ENCODE measurements at places on chromosomes 3 and 15.

DNA sequence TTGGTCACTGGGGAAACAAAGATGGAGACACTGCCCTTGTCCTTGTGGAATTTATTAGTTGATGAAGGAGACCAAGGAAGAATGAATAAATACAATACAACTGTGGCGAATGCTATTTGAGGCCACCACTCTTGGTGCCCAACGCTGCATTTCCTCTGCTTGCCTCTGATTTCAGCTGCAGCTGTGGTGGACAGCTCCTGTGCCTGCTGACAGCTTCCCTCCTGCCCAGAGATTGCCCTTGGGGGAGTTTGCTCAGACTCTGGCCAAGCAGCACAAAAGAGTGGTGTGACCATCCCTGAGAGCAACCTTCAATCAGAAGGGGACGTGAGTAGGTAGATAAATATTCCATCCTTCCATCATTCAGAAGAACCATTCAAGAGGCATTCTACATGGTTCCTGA, 64.6 kb upstream of the FHIT start:
- DNase-seq: no peak

DNA sequence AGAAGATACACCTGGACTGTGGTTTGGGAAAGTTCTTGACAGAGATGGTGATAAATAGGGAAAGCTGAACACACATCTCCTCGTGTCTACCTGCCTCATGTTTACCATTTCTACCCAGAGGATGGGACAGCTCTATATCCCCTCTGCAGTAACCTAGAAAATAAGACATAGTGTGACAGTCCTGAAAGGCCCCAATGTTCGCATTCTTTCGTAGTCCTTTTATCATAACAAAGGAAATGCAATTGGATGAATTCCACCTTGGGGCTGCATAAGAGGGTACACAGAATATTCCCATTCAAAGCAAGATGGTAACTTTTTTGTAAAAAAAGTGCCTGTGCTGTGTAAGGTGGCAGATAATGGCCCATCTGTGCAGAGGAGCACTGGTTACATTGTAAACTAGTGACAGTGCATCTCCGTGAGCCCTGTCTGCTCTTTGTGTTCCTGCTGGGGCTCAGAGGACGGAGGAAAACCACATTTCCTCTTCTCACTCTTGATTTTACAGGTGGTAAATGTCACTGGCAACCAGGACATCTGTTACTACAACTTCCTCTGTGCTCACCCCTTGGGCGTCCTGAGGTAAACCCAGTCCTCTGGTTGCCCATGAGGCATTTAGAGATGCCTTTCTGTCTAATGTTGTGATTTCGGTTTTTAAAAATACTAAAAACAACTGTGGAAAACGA, 74.3 kb downstream of the SIDT1 start:
- DNase-seq: peak; percentile 5

DNA sequence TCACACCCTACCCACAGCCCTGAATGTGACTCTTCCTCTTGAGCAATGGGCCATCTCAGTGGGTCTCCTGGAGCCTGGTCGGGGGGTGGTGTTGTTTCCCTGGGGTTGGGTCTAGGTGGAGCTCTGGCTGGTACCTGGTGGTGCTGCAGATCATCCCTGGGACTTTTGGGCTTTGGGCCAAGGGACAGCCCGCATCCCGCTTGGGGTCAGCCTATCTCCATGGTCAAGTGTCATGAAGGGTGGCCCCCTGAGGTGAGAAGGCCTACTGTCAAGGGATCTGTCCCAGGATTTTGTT, 202.0 kb downstream of the UBE3A start:
- DNase-seq: no peak

DNA sequence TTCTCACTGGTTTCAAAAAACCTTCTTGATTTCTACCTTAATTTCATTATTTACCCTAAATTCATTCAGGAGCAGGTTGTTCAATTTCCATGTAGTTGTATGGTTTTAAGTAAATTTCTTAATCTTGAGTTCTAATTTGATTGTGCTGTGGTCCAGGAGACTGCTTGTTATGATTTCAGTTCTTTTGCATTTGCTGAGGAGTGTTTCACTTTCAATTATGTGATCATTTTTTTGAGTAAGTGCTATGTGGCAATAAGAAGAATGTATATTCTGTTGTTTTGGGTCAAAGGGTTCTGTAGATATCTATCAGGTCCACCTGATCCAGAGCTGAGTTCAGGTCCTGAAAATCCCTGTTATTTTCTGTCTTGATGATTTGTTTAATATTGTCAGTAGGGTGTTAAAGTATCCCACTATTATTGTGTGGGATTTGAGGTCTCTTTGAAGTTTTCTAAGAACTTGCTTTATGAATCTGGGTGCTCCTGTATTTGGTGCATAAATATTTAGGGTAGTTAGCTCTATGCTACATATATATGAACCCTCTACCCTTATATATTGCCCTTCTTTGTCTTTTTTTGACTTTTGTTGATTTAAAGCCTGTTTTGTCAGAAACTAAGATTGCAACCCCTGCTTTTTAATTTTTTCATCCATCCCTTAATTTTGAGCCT, 158.4 kb upstream of the TPRG1 start:
- DNase-seq: no peak

DNA sequence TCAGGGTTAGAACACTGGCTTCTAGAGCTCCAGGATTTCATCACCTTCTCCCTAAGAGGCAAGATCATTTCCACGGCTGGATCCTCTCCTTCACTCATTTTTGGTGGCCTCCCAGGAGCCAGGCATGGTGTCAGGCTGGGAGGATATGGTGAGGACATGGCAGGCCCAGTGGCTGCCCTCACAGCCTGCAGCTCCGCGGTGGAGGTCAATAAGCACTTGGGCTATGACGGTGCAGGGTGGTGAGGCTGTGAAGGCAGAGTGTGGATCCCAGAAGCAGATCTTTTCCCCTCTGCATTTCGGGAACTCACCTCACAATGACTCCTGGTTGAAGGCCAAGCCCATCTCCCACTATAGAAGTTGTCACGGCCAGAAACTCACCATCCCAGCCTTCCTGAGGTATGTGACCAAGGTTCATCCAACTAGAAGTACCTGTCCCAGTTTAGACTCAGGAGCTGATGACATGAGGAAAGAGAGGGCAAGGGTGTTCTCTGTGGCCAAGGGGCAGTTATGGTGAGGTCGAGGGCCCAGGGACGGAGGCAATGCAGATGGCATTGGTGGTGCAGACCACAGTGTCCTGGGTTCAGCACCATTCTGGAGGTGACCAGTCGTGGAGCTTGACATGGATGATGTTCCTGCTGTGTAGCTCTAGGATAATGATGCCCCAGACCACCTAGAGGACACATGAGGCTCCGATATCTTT, 100.1 kb upstream of the SMAD3 start:
- DNase-seq: no peak

DNA sequence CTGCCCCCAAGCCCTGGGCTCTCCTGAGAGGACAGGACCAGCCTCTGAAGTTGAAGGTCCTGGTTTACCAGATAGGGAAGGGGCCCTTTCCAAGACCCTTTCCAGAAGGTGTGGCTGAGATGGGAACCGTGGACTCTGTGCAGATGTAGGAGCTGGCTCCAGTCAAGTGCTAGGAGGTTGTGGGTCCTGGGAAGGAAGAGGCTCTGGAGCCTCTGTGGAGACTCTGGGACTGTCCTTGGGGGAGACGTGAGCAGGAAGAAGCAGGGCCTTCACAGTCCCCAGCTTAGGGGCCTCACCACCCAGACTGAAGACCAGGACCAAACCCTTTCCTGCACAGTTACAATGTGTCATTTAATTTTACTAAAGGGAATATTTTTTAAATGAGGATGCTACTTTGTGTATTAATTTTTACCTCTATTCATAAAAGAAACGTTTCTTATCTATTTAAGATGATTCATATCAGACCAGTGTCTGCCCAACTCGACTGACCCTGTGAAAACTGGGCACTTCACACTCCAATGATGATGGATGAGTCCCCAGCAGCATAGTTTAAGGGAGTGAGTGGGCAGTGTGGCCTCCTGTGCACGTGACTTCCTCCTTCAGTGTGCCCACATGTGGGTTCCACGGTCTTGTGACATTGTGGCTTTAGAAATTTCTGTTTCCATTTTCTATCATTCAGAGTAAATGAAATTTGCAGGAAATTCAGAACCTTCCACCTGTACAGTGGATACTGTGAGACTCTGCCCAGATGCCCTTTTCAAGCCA, 10.9 kb downstream of the CCR5AS start:
- DNase-seq: no peak

DNA sequence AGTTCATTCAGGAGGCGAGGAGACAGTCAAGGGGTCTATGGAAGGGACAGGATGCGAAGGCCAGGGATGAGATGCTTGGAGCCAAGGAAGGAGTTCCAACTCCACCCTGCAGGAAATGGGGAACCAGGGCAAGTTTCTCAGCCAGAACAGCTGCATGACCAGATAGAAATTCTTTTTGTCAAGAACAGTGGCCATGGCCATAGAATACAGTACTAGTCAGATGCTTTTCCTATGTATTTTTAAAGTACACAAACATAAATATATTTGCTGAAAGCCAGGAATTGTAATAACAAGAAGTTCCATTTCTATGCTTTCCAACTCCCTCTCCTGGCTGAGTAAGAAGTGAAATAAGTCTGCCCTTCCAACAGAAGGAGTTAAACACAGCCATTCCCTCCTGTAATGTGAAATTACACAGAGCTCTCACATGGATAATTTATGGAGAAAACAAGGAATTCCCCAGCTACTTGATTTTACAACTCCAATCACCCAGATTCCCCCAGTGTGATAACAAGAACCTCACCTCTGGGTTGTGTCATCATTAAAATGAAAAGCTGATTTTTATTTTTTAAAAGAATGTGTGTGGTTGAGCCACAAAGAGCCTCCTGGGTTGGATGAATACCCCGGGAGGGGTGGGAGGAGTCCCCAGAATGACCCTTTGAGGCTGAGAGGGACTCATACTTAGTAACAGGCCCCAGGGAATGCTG, 124.6 kb upstream of the ARHGEF3 start:
- no peak for DNase-seq

GRCh38 chr3:46892285-46893145, 15.0 kb downstream of the PTH1R start:
- DNase-seq: no peak

GRCh38 chr15:79078763-79079410, 11.7 kb downstream of the RASGRF1 start:
- no peak for DNase-seq

All from CD4-positive, alpha-beta T cell (primary cell).